ENCODE measurements at places on chromosomes 6 and 20. TPM values are rescaled to one million over a fixed set of nuclear protein-coding genes. Genes with fewer than 3 reads are reported as not detected.

DNA sequence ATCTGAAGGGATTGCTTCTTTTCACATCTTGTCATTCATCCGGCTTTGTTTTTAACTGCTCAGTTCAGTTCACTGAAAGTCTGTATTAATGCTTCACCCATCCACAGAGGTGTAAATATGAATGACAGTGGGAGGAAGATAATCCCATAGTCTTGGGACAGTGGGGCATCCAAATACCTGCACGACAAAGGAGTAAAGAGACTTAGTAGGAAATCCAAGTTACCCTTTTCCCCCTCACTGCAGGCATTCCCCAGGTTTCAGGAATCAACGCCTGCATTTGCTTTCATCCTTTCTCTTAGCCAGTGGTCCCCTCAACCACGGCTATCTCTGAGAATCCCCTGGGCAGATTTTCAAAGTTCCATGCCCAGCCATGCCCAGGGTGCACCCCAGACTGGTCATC lies 110.2 kb downstream of the MYLK4 start:
- no peak for DNase-seq

MAK gene
- total RNA-seq, result 0.14 TPM

DNA sequence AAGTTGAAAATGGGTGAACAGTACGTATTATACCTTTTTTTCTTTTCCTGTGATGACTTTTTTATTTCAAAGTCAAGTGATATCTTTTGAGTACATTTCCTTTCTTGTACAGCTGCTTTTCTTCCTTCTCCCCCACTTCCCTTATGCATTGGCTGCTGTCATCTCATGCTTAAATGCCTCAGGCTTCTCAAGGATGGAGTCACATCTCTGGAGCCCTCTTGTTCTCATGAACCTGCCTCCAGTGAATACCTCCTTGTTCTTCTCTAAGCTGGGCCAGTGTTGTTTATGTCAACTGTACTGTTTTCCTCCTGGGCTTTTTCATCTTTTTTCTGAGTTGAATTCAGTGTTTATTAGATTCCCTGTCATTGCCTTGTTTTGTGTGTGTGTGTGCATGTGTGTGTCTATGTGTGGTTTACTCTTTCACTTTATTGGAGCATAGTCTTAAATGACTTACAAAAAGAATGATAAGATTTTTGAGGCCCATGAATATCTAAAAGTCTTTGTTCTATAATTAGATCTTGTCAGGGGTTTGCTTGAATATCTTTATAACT lies 23.6 kb downstream of the STXBP5 start:
- no peak for DNase-seq

DNA sequence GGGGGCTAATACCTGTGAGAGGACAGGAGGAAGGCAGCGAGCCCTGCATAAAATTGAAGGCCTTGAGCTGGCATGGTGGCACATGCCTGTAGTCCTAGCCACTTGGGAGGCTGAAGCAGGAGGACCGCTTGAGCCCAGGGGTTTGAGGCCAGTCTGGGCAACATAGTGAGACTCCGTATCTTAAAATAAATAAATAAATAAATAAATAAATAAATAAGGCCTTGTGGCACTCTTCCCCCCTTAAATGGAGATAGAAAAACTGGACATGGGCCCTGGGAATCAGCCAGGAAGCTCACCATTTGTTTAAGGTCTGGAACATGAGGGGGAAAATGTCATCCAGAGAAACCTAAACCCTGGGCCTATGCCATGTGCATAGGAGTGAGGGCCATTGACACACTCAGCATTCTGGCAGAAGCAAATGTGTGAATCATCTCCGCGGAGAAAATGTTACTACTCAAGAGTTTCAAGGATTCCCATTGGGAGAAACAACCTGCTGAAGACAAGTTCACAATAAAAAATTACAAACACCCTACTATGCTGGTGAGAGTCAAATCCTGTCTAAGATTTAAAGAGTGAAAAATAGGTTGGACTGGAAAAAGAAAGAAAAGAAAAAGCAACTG lies 51.9 kb upstream of the UBR2 start:
- DNase-seq, result no peak

BCAS1 gene
- not detected for total RNA-seq

DNA sequence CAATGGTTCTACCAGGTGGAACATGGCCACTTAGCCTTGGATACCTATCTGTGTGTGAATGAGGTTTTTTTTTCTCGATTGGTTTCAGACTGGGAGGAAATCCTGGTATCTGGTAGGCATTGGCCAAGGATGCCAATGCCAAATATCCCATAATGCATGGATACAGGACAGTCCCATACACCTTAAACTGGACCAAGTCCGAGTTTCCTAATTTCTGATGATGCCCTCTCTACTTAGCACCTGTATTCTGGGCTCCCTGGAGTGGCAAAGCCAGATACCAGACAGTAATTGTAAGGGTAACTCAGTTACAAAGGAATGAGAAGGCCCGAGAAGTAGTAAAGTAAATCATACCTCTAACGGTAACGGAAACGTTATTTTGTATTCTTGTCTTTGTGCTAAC lies 17.9 kb downstream of the SNX5 start:
- no peak for DNase-seq

- no peak for DNase-seq
Measured at GRCh38 chr6:128343706-128344105, 176.7 kb downstream of the PTPRK start.

MYLK4 gene
- 1.2 TPM for total RNA-seq

GRCh38 chr20:36098364-36098763 lies 56.2 kb upstream of the EPB41L1 start:
- no peak for DNase-seq

DNA sequence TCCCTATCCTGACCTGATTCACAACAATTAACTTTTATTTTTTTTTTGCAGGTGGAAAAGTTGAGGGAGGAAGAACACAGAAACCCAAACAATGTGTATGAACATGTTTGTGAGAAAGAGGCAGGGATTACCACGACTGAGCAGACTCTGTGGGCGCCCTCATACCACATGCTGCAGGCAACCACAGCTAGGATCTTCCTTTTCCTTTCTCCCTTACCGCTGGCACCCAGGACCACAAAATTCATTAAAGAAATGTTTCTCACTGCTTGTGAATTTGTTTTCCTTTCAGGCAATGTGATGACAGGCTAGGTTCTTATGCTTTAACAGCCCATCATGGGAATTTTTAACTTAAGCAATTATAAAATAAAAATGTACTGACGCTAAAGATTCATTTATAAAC lies 287.1 kb downstream of the GMDS start:
- DNase-seq, result no peak

SCUBE3 gene
- total RNA-seq, result 8.8 TPM

GRCh38 chr6:143322386-143322785 lies 128.1 kb downstream of the ADAT2 start:
- no peak for DNase-seq

DNA sequence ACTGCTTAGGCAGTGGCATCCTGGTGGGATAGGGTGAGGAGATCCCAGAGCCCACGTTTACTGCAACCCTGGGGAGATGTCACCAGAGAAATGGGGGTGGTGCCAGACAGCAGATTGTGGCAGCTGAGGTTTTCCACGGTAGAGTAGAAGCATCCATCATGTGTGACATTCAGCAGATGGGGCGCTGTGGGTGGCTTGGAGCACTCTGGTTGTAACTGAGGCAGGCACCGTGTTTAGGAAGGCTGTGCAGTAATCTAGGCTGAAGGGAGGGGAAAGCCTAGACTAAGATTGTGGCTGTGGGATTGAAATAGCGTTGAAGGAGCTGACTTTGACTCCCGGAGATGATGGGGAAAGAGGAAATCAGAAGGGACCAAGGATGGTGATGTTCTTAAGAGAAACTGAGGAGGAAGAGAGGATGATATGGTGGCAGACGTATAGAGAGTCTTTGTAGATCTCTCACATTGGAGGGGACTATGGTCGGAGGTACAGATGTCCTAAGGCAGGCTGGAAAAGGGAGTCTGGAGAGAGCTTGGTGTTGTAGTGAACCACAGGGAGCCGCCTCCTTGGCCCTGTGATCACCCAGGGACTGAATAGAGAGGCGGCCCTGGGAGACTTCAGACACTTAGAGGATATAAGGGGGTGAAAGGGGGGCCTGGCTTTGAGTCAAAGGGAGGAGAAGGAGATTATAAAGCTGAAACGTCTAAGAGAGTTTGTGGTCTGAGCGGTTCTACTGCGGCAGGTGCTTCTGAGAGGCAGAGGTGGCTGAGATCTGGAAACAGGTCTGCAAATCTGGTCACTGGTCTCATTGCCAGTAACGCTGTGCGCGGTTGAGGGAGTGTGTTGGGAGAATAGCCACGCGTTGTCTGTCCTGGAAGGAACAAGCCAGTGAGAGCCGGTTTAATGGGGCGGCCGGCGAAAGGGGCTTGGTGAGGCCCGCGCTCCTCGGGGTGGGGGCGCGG lies 792 bp upstream of the MICA start:
- no peak for DNase-seq

PGC gene
- total RNA-seq, result not detected

DNA sequence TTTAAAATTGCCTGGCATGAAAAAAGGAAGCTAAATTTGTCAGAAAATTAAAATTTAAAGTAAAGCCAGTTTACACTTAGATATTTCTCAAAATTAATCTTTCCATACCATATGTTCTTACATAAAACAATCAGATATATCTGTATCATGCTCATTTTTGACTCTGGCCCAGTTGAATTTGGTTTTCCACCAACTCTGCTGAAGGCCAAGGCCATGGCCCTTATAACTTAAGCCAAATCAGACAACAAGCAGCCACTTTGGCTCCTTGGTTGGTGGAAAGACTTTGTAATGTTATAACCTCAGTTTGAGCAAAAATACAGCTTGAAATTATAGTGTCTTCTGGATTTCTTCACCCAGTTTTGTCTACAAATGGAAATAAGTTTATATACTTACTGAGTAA lies 97.3 kb downstream of the CENPW start:
- DNase-seq, result no peak
